ENCODE measurements at places on chromosomes 3 and 15.

DNA sequence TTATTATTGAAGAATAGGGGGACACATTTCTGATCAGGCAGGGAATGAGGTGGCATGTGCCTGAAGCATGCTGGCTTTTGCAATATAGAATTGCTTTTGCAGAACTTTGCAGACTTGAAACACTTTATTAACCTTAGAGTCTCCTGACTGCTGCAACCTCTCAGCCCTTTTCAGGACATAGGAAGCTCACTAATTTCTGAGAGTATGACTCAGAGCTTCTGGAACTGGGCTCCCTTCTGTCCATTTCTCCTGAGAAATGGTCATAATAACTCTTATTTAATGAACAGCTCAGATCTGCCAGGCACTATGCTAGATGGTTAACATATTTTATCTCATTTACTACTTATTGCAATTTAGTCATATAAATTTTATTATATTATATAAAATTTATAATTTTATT, 38.6 kb upstream of the DGKG start:
- no peak for DNase-seq

GRCh38 chr15:51634591-51635198, 12.1 kb upstream of the DMXL2 start:
- DNase-seq, result no peak

- DNase-seq, result no peak
Measured at GRCh38 chr3:127299276-127299675, 11.4 kb upstream of the PRR20G start.

DNA sequence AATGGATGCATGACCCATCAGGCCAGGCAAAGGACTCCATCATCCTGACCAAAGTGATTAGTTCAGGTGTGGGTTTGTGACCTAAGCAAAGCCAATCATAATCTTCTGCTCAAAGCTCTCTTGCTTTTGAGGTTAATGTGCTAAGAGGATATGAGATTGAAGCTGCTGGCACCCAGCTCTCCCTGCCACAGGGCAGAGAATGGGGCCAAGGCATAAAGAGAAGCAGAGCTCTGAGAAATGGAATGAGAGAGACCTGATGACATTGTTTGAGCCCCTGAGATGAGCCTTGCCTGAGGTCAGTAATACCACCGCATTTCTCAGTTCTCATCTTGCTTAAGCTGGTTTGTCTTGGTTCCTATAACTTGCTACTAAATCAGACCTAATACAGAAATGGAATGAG, 6.4 kb upstream of the PARP6 start:
- DNase-seq, result no peak

DNA sequence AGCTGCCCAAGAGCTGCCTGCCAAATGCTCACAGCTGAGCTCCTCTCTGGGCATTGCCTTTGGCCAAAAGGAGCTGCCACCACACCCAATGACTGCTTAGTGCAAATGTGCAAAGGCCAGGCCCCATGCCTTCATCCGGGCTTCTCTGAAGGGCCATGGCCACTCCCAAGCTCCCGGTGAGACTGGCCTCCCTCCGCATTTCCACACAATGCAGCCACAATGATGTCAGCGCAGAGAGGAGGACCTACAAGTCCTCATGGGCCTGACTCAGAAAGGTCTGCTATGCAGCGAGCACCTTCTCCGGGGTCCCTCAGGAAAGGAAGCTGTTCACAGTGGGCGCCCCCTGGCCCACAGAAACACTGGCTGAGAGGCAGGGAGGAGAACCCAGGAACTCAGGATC, 12.7 kb downstream of the OXTR start:
- no peak for DNase-seq

DNA sequence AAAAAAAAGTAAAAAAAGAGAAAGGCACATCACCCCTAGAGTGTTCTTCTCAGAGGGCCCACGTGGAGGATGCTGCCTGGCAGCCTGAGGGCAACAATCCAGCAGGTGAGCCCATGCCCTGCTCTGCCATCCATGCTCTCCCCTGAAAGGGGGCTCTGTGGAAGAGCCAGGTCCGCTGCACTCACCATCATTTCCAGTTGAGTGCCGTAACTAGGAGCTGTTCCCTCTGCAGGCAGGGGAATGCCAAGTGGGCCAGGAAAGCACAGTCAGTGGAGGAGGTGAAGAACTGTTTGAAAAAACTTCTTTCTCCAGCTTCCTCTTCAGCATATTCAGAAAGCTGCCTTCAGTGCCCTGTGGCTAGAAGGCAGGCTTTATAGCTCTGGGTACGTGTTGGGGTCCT, 84.1 kb downstream of the ABHD5 start:
- DNase-seq, result no peak

DNA sequence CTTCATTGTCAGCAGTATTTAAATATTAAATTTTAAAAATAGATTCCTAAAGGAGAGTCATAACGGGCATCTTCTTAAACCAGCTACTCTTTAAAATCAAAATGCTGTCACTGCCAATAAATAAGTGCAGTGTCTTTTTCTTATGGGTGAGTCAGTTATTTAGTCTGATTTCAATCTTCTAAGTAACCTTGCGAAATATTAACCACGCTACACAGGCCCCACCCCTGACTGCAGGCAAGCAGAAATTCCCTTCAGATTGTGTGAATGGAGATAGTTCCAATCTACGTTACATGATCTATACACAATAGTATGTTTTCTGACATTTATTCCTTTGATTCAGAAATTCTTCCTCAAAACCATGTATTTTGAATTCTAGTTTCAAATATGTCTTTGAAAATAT, 141.5 kb downstream of the GADL1 start:
- no peak for DNase-seq
